Lower lobe of right lung (tissue), 2 donors: ENCODE measurements at places on chromosomes 16 and 17. TPM values are rescaled to one million over a fixed set of nuclear protein-coding genes. Genes with fewer than 3 reads are reported as not detected.
A peak's percentile ranks its signal among the peaks of the same experiment; 100 is the strongest.

Gene MAPT
- 5.5 TPM for total RNA-seq

- DNase-seq: no peak
Measured at GRCh38 chr16:54996186-54996585, 65.5 kb downstream of the IRX5 start.

DNA sequence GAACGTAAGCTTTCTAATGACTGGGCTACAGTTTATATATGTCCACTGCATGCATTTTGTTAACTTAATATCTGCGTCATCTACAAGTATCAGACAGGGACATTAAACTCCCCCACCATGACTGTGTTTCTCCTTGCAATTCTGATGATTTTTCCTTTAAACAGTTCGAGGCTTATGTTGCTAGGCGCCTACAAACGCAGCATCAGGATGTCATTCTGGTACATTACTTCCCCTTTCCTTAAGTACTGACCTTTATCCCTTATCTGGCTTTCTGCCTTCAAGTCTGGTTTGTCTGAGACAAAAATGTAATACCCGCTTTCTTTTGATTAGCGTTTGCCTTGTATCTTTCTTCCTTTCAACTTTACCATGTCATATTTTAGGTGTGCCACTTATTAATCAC, 362.4 kb downstream of the SLC39A11 start:
- no peak for DNase-seq

DNA sequence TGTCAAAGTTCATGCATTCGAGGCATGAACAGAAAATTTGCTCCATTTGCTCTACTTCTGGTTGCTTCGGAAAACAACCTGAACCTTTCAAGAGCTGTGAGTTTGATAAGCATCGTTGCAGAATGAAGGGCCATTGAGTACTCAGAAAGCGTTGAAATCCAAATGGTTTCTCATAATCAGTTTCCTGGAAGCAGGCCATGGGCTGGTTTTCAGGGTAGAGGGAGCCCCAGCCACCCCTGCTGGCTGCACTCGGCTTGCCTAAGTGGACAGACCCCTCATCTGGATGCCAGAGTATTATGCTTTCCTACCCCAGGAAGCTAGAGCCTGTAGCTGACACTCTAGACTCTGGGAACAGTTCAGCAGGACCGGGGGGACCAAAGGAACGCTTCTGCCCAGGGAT, 24.4 kb downstream of the SCNN1G start:
- DNase-seq: no peak

DNA sequence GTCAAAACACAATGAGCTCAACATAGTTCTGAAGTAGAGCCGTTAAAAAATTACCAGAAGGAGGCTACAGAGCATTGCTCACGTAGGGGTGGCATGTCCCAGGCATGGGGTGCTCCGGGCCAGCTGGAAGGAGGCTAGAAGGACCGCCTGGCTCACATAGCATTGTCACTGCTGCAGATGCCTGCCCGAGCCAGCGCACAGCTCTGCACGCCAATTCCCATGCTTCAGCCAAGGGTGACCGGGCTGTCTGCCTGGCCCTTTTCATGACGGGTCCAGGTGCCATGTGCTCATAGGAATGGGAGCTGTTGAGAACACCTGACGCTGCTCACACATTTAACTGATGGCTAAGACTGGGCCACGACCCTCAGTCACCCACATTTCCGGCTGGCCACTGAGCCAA, 228.9 kb upstream of the FOXF1 start:
- DNase-seq: no peak

GRCh38 chr17:59839651-59840328, 53.0 kb downstream of the TUBD1 start:
- DNase-seq: no peak

DNA sequence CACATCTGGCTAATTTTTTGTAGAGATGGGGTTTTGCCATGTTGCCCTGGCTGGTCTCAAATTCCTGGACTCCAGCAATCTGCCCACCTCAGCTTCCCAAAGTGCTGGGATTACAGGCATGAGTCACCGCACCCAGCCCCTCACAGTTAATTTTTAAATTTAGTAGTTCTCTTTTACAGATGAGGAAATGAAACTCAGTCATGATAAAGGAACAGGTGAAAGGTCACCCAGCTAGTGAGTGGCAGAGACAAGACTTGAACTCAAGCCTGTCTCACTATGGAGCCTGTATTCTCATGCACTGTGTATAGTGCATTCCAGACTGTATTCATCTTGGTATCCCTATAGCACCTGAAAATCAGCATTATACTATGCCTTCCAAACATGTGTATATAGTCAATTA, 77.1 kb upstream of the WSB1 start:
- no peak for DNase-seq

Gene SDK2
- total RNA-seq: 1.4 TPM

GRCh38 chr17:9968881-9969280, 63.8 kb upstream of the RCVRN start:
- DNase-seq: no peak

GRCh38 chr17:19714542-19715411, 1.6 kb downstream of the SLC47A2 start:
- DNase-seq: no peak

Gene SYT17
- 11.8 TPM for total RNA-seq

Gene KRTAP9-4
- total RNA-seq: not detected

Gene NPIPB13
- total RNA-seq: 27.6 TPM

DNA sequence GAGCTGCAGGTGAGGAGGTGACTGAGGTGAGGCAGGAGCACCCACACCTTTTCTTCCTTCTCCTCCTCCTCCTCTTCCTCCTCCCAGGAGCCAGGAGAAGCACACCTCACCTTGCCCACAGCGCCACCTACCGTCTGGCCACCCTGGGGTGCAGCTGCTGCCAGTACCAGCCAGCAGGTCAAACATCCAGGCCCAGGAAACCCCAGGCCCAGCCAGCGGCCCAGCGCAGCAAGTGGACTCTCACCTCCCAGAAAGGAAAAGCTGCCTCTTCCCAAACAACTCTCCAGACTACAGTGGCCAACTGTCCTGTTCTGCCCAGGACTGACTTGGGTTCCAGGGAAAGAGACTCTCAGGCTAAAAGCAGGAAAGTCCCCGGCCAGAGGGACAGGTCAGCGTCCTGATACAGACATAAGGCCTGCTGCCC, 22.7 kb downstream of the PEMT start:
- DNase-seq: peak; percentile 86

DNA sequence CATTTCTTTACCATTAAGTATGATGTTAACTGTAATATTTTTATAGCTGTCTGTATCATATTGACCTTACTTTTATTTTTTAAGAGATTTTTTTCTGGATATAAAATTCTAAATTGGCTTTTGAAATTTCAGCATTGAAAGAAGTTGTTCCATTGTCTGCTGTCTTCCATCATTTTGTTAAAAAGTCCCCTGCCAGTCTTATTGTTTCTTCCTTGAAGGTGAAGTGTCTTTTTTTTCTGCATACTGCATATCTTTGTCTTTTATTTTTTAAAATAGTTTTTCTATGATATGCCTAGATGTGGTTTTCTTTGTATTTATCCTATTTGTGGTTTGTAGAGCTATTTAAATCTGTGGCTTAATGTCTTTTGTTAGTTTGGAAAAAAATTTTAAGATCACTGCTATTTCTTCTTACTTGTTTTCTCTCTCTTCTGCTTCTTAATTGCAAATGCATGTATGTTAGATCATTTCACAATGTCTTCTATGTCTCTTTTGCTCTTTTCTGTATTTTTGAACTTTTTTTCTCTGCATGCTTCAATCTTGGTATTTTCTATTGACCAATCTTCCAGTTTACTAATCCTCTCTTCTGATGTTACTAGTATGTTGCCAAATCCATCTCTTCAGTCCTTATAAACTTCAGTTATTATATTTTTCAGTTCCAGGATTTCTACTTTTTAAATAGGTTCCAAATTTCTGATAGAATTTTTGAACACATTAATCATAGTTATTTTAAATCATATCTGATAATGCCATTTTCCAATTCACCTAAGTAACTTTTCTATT, 20.2 kb downstream of the IL21R start:
- no peak for DNase-seq

- DNase-seq: peak; percentile 47
Measured at GRCh38 chr17:63998721-63999679, 849 bp downstream of the PRR29 start.

DNA sequence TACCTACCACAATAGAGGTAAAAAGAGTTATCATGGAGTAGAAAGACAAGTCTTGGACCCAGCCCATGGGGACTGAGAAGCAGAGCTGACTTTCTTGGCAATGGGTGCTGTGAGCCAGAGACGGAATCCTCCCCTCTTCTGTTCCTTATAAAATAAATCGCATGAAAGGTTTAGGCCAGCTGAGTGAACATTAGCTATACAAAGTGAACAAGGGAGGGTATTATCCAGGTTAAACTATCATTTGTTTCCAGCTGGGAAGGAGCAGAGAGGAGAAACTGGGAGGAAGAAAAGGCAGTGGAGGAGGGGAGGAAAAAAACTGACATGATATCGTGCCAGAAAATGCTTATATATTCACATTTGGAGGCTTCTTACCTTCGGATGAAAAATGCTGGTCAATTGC, 13.3 kb upstream of the PAFAH1B1 start:
- DNase-seq: no peak

- no peak for DNase-seq
Measured at GRCh38 chr16:27314986-27315332, 1.2 kb downstream of the IL4R start.

- DNase-seq: peak; percentile 56
Measured at GRCh38 chr16:1958715-1959268, 546 bp upstream of the NDUFB10 start.

- no peak for DNase-seq
Measured at GRCh38 chr16:8961811-8962390, 1.8 kb downstream of the USP7 start.

DNA sequence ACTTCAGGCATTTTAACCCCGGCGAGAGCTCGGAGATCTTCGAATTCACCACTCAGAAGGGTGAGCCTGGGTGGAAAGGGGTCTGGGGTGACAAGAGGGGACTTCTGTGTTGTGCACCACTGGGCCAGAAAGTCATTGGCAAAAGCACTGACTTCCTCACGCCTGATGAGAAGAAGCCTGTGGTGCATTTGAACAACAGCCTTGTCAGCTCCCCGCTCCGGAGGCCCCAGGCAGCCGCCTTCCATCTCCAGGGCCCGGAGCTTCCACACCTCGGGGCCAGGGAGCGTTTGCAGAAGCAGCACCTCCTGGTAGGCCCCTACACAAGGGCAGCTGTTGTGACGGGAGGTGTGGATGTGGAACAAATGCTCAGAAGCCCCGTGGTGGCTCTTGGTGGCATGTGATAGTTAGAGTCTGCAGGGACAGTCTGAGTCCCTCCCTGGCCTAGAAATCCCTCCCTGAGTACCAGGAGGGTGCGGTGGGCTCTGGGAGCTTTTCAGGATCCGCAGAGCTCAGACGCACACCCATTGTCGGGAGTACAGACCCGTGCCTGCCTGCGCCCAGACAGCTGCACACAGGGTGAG, 9.7 kb downstream of the CACNG1 start:
- DNase-seq: no peak

GRCh38 chr17:82655038-82655479, 6.8 kb upstream of the WDR45B start:
- DNase-seq: peak; percentile 43

GRCh38 chr17:57235124-57235523, 21.2 kb upstream of the MSI2 start:
- DNase-seq: no peak

- no peak for DNase-seq
Measured at GRCh38 chr17:58007781-58008706, 998 bp upstream of the SRSF1 start.

DNA sequence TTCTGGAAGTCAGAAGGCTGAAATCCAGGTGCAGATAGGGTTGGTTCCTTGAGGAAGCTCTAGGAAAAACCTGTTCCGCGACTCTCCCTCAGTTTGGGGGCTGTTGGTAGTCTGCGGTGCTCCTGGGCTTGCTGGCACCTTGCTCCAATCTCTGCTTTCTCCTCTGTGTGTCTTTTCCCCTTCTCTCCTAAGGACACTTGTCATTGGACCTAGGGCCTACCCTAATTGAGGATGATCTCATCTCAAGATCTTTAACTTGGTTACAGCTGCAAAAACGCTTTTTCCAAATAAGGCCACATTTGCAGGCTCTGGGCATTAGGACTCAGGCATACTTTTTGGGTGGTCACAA, 12.9 kb upstream of the CACNG4 start:
- DNase-seq: no peak

DNA sequence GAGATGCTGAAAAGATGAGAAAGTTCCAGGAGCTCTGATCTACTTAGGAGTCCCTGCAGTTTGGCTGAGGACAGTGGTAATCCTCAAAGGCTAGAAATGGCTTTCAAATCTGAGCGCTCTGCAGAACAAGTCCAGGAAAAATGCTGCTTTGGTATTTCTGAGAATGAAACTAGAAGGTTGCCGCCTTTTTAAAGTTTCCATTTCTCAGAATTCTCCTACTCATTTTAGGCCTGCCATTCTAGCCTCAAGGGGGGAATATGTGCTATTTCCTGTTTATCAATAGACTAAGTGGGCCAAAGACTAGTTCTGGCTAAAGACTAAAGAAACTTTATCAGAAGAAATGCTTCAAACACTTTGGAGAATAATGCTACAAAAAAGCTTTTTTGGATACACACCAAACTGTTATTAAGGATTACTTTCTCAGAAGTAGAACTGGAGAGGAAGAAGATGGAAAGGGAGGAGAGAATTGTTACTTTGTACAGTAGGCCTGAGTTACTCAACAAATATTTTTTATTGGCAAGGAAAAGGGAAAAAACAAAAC, at the start of gene SLFN12L:
TSS of gene SLFN12L (minus strand) at position 78 of the 541 bp plus-strand sequence. CDS start 15,314 bp downstream, outside the sequence.
- DNase-seq: no peak

DNA sequence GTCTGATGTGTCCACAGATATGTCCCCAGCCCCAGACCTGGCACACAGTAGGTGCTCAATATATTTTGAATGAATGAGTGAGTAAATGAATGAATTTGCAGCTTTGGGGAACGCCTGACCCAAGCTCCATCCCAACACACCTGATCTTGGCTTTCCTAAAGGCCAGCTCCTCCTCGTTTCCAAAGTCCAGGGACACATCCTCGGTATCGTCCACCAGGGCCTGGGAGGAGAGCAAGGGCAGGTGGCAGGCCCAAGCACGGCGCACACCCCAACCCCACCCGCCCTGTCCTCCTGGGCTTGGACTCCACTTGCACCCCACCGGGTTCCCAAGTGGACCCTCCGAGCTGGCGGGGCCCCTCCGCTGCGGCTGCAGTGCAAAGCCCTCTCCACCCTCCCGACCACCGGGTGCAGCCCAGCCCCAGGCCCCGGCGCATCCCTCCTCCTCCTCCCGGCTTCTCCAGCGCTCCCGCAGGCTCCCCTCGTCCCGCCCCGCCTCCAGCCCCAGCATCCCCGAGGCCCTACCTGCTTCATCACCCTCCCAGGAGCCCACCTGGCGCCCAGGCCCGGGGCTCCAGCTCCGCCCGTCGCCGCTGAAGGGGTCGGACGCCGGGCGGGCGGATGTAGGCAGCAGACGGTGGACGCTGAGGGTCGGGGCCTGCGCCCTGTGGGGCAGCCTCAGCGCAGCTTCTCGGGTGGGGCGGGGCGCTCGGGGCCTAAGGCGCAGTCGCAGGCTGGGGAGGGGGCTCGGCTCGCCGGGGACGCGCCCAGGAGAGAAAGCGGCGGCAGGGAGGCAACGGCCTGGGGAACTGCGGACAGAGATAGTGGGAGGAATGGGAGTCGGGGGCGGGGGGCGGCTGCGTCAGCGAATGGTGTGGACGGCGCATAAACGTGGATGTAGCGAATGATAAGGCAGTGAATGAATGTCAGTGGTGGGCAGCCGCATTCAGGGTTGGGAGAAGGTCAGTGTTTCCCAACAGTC, at the start of gene TVP23A:
TSS of gene TVP23A (minus strand) at position 832 of the 979 bp plus-strand sequence. CDS start at position 531, 301 bp downstream.
- no peak for DNase-seq
